ENCODE measurements at places on chromosomes 6 and 20.

GRCh38 chr20:18879262-18879661, 65.7 kb downstream of the SCP2D1 start:
- no peak for DNase-seq

GRCh38 chr20:63951398-63952209, 4.6 kb downstream of the UCKL1 start:
- no peak for DNase-seq

DNA sequence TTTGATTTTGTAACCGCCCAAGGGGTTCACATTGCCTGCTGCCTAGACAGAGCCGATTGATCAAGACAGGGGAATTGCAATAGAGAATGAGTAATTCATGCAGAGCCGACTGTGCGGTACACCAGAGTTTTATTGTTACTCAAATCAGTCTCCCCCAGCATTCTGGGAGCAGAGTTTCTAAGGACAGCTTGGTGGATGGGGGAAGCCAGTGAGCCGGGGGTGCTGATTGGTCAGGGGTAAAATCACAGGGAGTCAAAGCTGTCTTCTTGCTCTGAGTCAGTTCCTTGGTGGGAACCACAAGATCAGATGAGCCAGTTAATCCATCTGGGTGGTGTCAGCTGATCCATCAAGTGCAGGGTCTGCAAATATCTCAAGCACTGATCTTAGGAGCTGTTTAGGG, 60.0 kb upstream of the EZR start:
- no peak for DNase-seq

GRCh38 chr6:24763578-24763977, 11.2 kb upstream of the GMNN start:
- DNase-seq: no peak

DNA sequence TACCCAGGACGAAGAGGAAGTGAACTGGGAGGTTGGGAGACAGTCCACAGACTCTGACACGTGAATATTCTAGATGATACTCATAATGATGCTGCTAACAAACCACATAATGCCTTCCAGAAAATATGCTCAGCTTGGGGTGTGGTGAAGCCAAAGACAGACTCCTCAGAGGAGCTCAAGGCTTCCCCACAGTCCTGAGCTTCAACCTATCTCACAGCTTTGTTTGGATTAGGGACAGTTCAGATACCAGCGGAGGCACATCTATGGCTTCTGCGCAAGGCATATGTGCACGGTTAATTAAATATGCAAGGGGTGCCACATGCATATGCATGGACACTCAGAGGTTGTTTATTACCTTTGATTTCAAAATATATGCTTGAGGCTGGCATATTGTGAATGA, 30.7 kb upstream of the MYLIP start:
- no peak for DNase-seq

DNA sequence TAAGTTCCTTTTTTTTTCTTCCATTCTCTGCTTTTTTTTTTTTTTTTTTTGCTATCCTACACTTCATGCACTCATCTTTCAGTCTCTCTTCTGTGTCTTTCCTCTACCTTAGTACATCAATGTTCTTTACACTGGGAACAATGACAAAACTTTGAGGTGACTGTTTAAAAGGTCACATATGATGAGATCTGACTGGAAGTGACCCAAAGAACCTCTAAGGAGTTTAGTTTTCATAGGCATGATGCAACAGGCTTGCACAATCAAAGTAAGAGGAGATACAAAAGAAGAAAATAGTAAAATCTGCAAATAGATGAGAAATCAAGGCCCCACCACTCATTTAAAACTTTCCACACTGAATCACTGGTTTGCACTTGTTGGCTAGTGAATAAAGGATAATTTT, 840.8 kb downstream of the TBC1D32 start:
- DNase-seq: no peak

DNA sequence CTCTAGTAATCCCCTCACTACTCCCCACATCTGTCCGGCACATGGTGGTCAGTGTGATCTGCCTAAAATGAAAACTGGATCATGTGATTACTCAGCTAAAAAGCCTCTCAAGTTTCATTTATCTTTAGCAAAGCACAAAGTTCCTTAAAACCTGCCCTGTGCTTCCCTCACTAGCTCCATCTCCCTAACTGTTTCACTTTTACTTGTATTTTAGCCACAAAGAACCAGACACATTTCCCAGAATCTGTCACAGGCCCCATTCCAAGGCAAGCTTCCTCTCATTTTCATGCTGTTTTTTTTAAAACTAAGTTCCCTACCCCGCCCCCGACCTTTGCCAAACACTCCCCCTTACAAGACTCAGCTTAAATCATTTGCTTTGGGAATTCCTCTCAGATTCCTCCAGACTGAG, 8.9 kb upstream of the IGF2R start:
- no peak for DNase-seq

- DNase-seq: peak; percentile 28
These were observed 3.7 kb downstream of the PIM1 start for GRCh38 chr6:37173493-37174195.

GRCh38 chr6:5995949-5996713, 10.6 kb downstream of the NRN1 start:
- no peak for DNase-seq

DNA sequence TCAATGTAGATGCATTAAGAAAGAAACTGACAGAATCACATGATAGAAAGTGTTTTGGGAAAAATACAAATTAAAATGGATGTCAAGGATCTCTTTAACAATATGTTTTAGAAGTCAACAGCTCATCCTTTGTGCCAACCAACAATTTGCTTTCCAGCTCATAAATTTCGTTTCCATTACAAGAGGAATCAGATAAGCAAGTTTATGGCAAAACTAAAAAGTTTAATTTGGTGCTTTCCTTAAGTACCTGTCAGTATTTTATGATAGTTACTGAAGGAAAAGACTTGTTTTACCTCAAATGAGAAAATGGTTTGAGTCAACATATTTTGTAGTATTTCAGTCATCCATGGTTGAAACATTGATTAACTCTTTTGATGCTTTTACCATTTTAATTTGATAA, 130.0 kb downstream of the CDKAL1 start:
- no peak for DNase-seq

DNA sequence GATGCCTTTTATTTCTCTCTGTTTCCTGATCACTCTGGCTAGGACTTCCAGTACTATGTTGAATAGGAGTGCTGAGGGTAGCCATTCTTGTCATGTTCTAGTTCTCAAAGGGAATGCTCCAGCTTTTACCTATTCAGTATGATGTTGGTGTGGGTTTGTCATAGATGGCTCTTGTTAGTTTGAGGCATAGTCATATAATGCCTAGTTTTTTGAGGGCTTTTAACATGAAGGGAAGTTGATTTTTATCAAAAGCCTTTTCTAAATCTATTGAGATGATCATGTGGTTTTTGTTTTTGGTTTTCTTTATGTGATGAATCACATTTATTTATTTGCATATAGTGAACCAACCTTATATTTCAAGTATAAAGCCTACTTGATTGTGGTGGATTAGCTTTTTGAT, 55.6 kb downstream of the KLHL32 start:
- DNase-seq: no peak

- DNase-seq: no peak
These were observed 31.4 kb downstream of the COL11A2 start for GRCh38 chr6:33160728-33161344.
